ENCODE measurements at places on chromosomes 7 and 10.

DNA sequence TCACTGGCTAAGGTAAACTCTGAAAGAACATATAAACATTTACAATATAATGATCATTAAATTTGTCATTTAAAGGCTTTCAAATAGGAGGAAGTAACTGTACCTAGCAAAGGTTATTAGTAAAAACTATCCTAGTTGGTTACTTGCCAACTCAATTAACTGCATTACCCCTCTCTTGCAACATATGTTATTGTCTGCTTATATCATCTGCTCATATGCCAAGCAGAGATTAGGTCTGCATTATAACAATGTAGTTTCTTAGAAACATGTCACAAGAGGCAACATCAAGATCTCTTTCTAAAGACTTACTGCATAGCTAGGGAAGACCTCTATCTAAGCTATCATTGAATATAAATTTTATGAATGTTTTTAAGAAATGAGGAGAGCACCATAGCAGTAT, 132.5 kb downstream of the RELN start:
- DNase-seq = no peak

DNA sequence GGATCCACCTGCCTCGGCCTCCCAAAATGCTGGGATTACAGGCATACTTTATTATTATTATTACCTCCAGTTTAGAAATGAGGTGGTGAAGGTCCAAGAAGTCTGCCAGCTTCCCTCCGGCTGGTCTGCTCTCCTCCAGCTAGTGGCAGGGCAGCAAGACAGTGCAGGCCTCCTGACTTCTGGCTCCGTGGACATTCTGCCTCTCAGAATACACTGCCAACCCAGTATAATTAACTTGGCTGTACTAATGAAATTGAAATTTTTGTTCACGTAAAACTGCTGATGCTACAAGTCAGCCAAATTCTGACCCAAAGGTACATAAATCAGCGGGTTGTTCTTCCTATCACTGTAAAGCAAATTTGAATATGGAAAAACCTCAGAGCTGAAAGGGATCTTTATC, 7.6 kb upstream of the PDE1C start:
- DNase-seq = no peak

DNA sequence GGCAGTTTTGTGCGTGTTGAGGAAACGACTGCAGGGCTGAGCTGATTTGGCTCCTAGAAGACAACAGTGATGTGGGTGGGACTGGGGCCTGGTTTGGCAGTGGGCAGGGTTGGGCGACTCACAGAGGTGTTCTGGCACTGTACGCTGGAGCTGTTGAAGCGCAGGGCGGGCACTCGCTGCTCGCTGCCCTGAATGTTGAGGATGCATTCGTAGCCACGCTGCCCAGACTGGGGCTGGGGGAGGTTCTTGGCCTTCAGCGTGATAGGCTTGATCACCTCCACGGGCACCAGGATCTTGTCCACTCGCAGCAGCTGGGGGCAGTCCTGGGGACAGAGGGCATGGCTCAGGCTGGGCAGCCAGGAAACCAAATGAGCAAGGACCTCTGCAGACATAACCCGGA, 365.4 kb downstream of the PLXNA4 start:
- DNase-seq = no peak

DNA sequence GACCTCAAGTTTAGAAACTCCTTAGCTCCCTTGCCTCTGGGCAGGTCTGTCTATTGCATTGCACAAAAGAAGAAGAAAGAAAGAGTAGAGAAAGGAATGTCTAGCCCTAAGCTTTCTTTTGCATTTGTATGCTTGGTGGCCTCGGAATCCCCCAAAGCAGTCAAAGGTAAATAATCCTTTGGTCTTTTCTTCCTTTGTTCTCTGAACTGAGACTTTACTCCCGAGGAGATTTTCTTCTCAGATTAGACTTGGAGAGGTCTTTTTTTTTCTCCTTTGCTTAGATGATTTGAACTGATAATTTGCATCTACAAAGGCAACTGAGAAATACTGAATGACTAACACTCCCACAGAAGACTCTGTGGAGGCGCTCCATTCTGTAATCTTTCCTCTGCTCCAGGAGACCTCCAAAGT, 93.2 kb downstream of the AKR1D1 start:
- no peak for DNase-seq

DNA sequence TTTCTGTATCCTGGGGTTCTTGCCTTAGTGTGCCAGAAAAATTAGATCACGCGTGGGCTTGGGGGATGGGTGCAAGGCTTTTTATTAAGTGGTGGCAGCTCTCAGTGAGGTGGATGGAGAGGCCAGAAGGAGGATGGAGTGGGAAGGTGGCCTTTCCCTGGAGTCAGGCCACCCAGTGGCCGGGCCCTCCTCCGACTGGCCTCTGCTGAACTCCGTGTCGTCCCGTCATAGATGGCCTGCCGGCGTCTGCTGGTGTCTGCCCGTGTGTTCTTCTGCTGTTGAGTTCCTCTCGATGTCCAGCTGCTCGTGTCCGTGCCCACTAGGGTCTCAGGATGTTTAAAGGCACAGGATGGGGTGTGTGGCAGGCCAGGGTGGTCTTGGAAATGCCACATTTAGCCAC, 4.0 kb upstream of the ZNF746 start:
- DNase-seq = no peak

Measured in non-pigmented ciliary epithelial cell (primary cell).